ENCODE measurements at places on chromosomes 2 and 18. TPM values are rescaled to one million over a fixed set of nuclear protein-coding genes. Genes with fewer than 3 reads are reported as not detected.

Gene BCL11A
- 31.4 TPM for total RNA-seq

Gene SKOR2
- not detected for total RNA-seq

Gene SLC19A3
- 1.9 TPM for total RNA-seq

Gene FAM161A
- total RNA-seq: 2.7 TPM

Gene PPP1R1C
- total RNA-seq: 2.0 TPM

Gene HDAC4
- 86.9 TPM for total RNA-seq

Gene UBXN4
- total RNA-seq: 117 TPM

Gene PLCL1
- 2.9 TPM for total RNA-seq

Gene TUBA4B
- total RNA-seq: not detected

Gene CROCC2
- 0.23 TPM for total RNA-seq

Gene DSG1
- 0.13 TPM for total RNA-seq

Gene CFAP221
- 2.8 TPM for total RNA-seq

Measured in ureter (tissue), 1 donor.